ENCODE measurements at places on chromosomes 6 and 20.

DNA sequence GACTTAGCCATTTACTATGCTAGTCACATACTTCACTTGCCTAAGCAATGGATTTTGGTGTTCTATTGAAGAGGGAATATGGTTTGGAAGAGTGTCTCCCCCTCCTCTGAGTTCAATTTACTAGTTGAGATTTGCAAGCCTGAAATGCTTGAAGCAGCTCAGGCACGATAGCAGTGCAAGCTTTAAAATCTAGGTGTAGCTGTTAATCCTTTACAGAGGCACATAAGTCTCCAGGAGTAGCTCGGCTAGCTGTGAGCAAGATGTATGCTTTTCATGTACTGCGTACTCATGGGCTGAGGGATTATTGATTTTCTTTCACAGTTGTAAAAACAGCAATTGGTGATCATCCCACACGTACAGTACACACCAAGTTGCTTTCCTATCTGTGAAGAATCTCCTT is 726 bp downstream of the FLRT3 start:
- H3K4me3 ChIP-seq = no peak overlapping the region
- peaks cover 6% of the 10 kb centered on the region for H3K4me1 ChIP-seq
- H3K27me3 ChIP-seq = peaks cover 4% of the 10 kb centered on the region
- no peaks in the 10 kb centered on the region for H3K36me3 ChIP-seq
- no peak for DNase-seq

- H3K4me3 ChIP-seq = no peak overlapping the region
- no peaks in the 10 kb centered on the region for H3K4me1 ChIP-seq
- peaks cover 27% of the 10 kb centered on the region for H3K27me3 ChIP-seq
- DNase-seq = no peak
- H3K36me3 ChIP-seq = peaks cover 4% of the 10 kb centered on the region
These were observed 10.9 kb upstream of the MRS2 start for GRCh38 chr6:24391756-24392405.

GRCh38 chr6:42355416-42355815 is 96.3 kb downstream of the TRERF1 start:
- no peak for DNase-seq
- H3K4me3 ChIP-seq = no peak overlapping the region
- no peaks in the 10 kb centered on the region for H3K27me3 ChIP-seq
- no peaks in the 10 kb centered on the region for H3K4me1 ChIP-seq
- no peak overlapping the region for H3K27ac ChIP-seq

- DNase-seq = no peak
- no peaks in the 10 kb centered on the region for H3K27me3 ChIP-seq
- peaks cover 33% of the 10 kb centered on the region for H3K4me1 ChIP-seq
- H3K27ac ChIP-seq = no peak overlapping the region
- H3K4me3 ChIP-seq = no peak overlapping the region
- H3K36me3 ChIP-seq = peaks cover 10% of the 10 kb centered on the region
These were observed 152.3 kb downstream of the ZDHHC14 start for GRCh38 chr6:157533048-157533871.

DNA sequence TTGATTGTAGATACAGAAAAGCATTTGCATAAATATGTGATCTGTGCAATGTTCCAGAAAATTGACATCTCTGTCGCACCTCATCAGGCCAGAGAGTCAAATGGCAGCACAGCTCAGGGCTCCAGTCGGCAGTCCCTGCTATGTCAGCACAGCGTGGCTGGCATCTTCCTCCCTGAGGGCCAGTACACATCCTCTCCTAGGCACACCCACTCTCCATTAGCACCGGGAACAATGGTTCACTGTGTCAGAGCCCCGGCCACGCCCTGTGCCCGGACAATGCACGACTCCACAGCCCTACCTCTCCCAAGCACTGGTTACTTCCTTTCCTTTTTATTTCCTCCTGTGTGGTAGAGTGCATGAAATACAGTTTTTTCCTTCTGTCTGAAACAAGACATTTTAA is 114.9 kb downstream of the FOXC1 start:
- DNase-seq = no peak
- no peak overlapping the region for H3K27ac ChIP-seq
- H3K36me3 ChIP-seq = peaks cover 23% of the 10 kb centered on the region

Data from stimulated activated naive B cell treated with anti-CD40 and anti-IgM and Interleukin-4, amounts not matched to agents 10 μg/mL and 1 μg/mL and 100 μg/mL, for 72 hours (primary cell).